Activated CD8-positive, alpha-beta memory T cell treated with anti-CD3 and anti-CD28 coated beads for 1 hour (primary cell): ENCODE measurements at places on chromosomes 13 and 19.

- peak; percentile 15 for DNase-seq
Measured at GRCh38 chr19:57708641-57709361, at the start of gene ZNF154. ZNF154 (minus strand) TSS chr19:57709204; CDS start chr19:57708971, 233 bp downstream.

GRCh38 chr13:57582032-57582431 is 49.5 kb upstream of the PCDH17 start:
- DNase-seq: no peak

DNA sequence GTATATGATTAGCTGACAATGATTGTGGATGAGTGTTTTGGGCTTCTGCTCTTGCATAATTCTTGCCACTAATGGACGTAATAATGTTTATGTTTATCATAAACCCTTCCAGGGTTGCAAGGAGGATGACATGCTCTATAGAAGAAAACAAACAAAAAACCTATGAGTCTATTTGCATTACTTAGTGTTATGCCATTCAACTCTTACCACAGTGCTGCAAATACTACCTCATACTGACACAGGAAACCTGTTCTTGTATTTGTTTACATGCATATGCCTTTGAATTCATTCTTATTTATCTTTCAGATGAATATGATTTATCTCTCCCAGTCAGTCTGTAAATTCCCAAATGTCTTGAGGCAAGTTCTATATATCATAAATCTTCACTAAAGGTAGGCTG is 39.6 kb upstream of the FREM2 start:
- DNase-seq: no peak

DNA sequence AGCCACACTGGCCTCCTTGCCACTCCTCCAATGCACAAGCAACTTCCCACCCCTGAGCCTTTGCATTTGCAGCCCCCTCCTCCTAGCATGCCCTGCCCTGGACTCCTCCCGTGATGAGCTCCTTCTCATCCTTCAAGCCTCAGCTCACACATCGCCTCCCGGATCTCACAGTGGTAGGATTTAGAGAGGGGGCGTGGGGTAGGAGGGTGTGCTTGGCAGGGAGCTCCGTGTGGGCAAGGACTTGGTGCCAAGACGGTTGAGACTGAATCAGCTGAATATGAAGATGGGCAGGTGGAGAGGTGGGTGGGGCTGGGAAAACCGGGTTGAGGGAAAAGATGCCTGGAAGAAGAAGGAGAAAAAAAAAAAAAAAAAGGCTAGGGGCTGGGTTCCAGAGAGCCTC is 48.4 kb upstream of the ZNRF4 start:
- DNase-seq: no peak

DNA sequence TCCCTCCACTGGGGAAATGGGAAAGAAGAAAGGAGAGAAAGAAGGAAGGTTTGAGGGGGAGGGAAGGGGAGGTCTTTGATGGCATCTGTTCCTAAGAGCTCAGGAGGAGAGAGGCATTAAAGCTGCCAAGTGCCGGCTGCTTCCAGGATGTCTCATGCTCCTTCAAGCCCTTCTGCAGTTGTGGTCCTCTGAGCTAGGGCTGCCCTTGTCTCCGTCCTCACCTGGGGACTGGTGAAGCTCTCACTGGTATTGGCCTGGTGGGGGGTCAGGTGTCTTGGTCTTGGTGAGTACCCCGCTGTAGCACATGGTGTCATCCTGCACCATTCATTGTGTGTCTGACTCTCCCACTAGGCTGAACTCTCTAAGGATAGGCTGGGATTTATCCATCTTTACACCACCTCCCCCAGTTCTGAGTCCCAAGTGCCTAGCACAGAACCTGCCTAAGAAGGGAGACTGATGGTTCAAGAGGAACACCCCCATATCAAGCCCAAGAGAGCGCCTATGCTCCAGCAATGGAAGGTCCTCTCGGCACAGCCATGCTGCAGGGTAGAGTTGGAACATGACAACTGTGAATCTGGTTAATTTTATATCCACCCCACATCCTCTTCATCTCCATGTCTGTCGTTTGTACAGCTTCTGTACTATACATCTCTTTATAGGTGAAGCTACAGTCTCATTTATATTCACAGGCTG is 83.7 kb downstream of the AKAP11 start:
- DNase-seq: no peak

DNA sequence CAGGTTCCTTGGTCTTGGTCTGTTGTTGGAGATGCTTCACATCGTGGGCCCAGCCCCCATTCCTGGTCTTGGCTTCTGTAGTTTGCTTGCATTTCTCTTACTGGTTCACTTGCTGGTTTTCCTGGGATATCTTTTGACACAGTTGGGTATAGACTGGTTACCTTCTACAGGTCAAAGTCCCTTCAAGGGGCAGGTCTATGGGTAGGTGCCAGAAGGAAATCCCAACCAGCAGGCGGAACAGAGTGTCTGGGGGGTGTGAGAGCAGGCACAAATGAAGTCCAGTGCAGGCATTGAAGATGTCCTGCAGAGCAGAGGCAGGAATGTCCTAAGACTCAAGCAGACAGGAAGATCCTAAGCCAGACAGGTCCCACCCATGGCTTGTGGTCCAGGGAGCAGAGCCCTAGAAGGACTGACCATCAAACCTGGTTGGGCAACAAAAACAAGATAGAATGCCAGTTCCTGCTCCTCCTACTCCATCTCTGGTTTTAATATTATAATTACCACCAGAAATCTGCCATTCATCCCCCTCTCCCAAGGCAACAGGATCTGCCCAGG is 17.7 kb upstream of the WASF3 start:
- no peak for DNase-seq

GRCh38 chr13:32340914-32341313 is 25.6 kb downstream of the BRCA2 start:
- DNase-seq: no peak

DNA sequence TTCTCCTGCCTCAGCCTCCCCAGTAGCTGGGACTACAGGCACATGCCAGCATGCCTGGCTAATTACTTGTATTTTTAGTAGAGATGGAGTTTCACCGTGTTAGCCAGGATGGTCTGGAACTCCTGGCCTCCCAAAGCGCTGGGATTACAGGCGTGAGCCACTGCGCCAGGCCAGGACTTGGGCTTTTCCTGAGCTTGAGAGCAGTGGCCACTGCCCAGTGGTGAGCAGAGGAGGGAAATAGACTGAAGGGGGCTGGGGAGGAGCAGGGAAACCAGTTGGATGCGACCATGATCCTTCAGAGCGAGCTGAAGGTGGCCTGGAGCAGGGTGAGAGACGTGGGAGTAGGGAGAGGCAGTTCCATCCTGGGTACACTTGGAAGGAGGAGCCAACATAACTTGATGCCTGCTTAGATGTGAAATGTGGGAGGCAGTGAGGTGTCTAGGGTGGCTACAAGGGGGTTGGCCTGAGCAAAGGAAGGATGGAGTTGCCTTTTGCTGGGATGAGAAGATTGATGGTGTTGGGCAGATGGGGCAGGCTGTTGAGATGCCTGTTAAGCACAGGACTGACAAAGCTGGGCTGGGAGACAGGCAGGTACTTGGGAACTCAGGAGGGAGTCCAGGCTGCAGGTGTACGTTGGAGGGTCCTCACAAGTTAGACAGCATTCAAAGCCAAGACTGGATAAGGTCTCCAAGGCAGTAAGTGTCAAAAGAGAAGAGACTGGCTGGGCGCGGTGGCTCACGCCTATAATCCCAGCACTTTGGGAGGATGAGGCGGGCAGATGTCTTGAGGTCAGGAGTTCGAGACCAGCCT is 31.8 kb downstream of the KCTD15 start:
- DNase-seq: no peak

DNA sequence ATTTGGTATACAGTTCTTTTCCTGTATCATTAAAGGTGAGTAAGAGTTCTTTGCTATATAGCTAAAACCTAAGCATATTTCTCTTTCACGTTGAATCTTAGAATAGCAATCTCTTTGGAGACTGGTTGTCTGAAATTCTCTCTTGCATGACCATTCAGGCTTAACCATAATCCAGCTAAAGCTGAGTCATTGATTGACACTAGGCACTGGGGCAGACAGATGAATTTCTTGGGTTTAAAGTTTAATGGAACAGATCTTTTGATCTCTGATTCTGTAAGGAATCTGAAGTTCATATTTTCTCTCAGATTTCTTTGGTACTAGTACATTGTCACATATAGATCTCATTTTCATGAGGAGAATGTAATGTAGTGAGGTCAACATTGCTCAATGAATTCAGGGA is 397.3 kb upstream of the MIR17HG start:
- DNase-seq: no peak

- DNase-seq: no peak
Measured at GRCh38 chr13:43232144-43232872, 208.9 kb downstream of the DNAJC15 start.

DNA sequence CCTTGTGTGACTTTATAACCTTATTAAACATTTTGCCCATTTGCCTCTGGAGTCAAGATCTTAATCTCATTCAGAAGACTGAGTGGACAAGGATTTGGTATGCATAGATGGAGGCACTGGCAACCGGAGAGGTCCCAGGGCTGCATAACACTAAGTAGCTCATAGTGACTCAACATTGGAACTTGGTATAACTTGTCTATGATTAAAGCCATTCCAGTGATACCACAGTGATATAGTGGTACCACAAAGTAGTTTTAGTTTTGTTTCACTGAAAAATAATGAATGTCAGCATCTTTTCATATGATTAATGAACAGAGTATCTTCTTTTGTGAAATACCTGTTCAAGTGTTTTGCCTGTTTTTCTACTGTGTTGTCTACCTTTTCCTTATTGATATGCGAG is 26.4 kb downstream of the CDK8 start:
- DNase-seq: no peak

- no peak for DNase-seq
Measured at GRCh38 chr13:111911754-111912452, 155.0 kb upstream of the SOX1 start.

GRCh38 chr13:32150239-32150638 is 118.7 kb downstream of the FRY start:
- no peak for DNase-seq

DNA sequence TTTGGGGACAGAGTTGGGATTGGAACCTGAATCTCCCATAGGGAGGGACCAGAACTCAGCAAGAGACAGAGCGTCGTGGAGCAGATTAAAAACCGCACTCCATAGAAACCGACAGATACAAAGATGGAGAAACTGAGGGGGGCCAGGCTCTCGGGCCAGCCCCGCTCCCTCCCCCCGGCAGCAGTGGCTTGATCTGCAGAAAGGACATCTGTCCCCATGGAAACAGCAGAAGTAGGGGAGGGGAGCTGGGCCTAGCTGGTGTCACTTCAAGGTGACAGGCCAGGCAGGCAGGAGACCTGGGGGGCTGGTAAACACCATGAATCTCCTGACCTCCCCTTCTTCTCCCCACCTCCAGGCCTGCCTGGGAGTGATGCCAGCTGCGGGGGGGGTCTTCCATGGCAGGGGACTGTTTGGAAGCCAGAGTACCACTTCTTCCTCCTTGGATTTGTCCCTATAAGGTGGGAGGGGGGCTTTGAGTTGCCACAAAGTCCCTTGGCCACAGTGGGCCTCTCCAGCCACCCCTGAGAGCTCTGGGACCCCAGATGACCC is 10.9 kb downstream of the TMIGD2 start:
- no peak for DNase-seq

- DNase-seq: no peak
Measured at GRCh38 chr13:73129023-73129422, 70.2 kb downstream of the KLF5 start.

DNA sequence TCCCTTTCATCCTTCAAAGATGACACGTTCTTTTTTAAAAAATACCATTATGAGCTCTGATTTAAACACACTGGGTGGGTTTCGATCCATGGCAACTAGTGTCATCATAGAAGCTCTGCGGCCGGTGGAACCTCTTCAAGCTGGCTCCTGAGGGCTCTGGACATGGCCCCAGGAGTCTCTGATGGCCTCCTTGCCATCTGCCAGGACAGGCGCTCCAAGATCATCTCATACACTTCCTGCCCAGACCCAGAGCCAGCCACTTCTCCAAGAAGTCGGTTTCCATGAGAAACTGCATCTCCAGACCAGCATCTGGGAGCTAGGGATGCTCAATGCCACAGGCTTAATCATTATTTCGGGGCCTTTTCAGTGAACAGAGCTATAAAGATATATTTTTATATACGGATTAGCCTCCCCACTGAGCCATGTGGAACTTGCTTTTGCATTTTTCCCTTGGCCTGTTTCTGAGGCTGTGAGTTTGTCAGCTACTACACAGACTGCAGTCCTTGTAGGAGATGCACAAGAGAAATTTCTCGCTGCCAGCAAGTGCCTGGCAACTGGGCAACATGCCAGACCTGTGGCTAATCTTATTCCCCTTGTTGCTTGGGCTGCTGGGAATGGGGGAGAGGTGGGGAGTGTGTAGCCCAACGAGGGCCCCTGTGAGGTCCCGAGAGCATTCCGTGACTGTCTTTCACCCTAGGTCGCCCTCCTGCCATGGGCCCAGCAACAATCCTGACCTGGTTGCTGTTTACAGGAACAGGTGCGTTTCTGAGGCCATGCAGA is 15.9 kb downstream of the SUGP1 start:
- no peak for DNase-seq

DNA sequence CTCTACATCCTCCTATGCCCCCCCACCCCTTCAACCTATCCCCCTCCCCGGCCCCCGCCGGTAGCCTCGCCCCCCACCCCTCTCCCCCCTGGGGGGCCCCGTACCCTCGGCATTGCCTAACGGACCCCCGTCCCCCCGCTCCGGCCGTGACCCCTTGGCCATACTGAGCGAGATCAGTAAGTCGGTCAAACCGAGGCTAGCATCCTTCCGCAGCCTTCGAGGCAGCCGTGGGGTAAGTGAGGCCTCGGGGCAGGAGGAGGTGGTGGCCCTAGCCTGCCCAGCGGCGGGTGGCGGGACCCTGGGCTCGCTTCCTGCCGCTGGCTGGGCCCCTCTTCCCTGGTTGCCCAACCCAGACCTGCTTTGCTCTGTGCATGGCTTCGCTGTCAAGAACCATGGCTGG is 6.5 kb downstream of the TRIP10 start:
- DNase-seq: no peak

GRCh38 chr19:30704771-30705330 is 332.7 kb downstream of the ZNF536 start:
- DNase-seq: no peak

DNA sequence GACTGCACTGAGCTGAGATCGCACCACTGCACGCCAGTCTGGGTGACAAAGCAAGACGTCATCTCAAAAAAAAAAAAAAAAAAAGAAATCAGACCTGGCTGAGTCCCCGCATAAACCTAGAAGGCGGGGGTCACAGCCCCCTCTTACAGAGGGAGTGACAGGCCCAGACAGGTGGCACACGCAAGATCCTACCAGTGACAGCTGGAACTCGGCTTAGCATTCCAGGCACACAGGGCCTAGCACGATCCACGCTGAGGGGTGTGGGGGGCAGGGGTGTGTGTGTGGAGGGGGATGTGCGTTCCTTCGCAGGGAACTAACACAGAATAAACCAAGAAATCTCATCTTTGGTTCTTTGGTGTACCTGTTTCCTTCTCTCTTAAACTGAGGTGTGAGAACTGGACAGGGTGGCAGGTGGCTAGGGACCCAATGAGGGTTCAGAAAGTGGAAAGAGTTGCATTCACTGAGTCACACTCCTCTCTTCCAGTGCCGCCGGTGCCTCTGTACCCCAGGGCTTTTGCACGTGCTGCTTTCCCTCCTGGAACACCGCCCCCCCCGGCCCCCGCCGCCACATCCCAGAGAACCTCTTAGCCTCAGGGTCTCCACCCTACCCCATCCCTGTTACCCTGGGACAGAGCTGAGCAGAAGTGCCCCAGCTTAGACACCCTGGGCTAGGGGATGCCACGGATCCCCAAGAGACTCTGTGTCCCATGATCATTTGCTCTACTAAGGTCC is 5.0 kb downstream of the SGTA start:
- DNase-seq: no peak
